ENCODE measurements at places on chromosomes 2 and 18.

GRCh38 chr2:206918263-206918662 is 21.1 kb upstream of the CPO start:
- no peak for DNase-seq

DNA sequence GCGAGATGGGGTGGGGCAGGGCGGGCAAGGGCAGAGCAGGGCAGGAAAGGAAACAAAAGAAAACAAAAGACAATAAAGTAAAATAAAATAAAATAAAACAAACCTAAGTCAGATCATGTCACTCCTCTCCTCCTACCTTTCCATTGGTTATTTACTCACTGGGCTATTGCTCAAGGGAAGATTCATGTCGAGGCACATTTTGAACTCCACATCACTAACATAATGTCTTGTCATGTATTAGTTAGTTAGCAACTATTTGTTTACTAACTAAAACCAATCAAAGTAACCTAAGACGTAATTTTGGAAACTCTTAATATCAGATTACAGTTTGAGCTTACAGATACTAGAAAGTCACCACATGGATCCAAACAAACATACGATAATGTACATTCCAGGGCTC is 2.2 kb downstream of the C1D start:
- DNase-seq: no peak

GRCh38 chr2:40130251-40130994 is 321.5 kb downstream of the SLC8A1 start:
- DNase-seq: no peak

GRCh38 chr2:174350018-174350417 is 15.3 kb downstream of the SP9 start:
- peak; percentile 5 for DNase-seq

GRCh38 chr2:47778698-47779425 is 4.1 kb upstream of the MSH6 start:
- DNase-seq: no peak

DNA sequence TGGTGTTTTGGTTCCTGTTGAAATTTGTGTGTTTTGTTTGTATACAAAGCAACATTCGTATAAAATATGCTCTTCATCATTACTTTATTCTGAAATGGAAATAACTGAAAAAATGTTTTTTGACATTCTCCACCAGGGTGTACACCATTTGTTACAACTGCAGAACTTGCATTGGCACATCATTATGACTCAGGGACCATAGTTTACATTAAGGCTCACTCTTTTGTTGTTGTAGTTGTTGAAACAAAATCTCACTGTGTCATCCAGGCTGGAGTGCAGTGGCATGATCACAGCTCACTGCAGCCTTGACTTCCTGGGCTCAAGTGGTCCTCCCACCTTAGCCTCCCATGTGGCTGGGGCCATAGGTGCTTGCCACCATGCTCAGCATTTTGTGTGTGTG is 676.6 kb downstream of the TDRD15 start:
- no peak for DNase-seq

- no peak for DNase-seq
Observed at GRCh38 chr18:62781262-62781661, 65.9 kb downstream of the PHLPP1 start.

GRCh38 chr18:34834897-34835296 is 124.8 kb downstream of the DTNA start:
- no peak for DNase-seq

DNA sequence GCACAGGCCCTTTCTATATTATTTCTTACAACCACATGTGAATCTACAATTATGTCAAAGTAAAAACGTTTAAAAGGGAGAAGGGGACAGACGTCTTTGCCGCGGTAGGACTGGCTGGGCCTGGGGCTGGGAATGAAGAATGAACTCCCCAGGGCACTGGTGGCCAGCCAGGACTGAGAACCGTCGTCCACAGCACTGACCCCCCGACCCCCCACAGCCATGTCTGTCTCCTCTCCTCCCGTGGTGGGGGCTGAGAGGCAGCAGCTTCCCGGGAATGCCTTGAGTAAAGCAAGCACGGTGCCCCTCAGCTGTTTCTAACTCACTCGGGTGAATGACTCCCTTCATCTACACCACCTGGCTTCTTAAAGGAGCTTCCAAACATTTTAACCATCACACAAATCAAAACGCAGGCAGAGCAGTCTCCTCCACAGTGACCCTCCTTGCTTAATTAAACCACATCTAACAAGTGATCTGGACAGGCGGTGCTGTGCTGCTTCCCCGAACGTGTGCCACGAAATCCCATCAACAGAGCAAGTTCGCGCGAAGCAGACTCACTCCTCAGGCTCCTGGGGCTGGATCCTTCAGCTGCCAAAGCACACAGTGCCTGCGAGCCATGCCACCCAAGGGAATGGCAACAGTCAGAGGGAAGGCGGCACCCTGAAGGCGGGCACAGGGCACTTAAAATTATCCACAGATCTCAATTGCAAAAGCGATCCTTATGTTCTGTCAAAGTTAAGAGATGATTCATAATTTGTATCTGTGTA is 217.7 kb downstream of the EIPR1 start:
- no peak for DNase-seq

- no peak for DNase-seq
Observed at GRCh38 chr2:240319855-240320203, 115.6 kb upstream of the GPC1 start.

DNA sequence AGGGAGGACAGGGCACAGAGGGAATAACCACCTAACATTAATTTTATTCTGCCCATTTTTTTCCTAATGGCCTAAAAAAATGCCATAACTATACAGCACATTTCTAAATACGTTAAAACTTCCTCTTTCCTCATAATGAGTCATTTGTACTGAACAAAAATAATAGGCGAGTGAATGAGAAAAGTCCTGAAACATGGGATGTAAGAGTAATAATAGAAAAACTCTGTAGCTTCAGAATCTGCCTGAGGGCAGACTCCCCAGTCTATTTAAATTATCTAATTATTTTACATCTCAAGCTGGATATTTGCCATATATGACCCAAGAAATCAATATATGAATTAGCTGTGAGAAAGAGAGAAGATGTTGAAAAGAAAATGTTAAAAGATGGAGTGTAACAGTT is 285.1 kb downstream of the TMX3 start:
- no peak for DNase-seq

- DNase-seq: no peak
Observed at GRCh38 chr2:239889641-239890121, 135.5 kb downstream of the NDUFA10 start.

GRCh38 chr2:28394331-28394877 is 1.7 kb downstream of the FOSL2 start:
- DNase-seq: peak; percentile 51

DNA sequence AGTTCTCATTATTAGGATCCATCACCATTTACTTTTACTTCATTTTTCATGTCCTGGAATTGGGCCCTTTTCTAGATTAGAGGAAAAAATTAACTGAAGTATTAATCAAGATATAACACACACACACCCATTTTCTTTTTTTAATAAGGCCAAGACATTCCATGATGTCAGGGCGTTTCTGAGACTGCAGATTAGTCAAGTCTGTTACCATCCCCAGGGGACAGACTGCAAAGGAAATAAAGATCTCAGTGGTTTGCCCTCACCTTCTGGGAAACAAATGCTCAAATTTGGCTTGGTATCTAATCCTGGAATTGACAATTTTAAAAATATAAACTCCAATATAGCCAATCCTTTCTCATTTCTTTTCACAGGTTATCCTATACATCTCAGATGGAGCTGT is 27.4 kb downstream of the RMP24 start:
- no peak for DNase-seq

DNA sequence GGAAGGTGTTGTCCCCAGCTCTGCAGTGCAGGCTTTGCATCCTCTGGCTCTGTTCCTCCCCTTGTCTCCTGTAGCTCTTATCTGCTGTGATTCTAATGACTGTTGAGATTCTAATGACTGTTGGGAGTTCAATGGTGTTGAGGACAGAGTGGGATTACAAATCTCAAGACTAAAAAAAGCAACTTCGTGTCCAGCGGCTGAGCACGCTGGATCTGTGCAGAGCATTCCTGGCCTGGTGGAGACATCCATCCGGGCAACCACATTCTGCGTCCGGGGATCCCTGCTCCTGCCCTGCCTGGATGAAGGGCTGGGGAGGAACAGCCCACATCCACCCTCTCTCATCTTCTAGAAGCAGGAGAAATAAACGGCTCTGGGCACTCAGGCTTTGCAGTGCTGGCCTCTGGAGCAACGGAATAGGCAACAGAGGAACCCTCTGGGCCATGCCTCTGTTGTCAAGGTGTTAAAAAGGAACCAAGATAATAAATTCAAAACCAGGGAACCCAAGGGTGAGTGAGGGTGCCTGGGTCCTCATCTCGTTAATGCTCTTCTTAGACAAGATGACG is 106.7 kb upstream of the ASB18 start:
- DNase-seq: no peak

GRCh38 chr18:44507729-44508325 is 172.9 kb upstream of the SETBP1 start:
- DNase-seq: peak; percentile 77

DNA sequence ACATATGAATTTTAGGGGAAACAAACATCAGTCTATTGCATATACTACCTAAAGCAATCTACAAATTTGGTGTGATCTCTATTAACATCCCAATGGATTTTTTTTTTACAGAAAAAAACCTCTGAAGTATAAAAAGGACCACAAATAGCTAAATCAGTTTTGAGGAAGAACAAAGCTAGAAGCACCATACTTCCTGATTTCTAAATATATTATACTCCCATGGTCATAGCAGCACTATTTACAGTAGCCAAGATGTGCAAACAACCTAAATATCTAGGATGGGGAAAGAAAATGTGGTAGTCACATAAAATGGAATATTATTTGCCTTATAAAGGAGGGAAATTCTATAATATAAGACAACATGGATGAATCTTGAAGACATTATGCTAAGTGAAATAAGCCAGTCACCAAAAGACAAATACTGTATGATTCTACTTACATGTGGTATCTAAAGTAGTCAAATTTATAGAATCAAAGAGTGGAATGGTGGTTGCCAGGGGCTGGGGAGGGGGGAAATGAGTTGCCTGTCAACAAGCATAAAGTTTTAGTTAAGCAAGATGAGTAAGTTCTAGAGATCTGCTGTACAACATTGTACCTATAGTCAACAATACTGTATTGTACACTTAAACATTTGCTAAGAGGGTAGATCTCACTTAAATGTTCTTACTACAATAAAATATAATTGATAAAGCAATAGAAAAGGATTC is 17.6 kb upstream of the CASP8 start:
- no peak for DNase-seq

DNA sequence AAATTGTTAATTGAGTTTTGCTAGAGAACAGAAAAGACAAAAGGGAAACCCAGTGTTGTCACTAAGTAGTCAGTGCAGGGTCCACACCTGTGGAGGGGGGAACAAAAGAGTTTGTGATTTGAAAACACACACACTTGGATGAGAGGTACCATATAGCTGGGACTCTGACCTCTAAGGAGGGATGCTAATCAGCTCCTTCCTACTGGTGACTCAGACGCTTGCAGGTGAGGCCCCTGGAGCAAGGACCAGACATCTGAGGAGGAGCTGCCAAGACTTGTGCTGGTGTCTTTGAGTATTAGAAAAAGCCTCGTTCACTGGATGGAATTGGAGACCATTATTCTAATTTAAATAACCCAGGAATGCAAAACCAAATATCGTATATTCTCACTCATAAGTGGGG is 146.4 kb upstream of the MAP2 start:
- DNase-seq: no peak

DNA sequence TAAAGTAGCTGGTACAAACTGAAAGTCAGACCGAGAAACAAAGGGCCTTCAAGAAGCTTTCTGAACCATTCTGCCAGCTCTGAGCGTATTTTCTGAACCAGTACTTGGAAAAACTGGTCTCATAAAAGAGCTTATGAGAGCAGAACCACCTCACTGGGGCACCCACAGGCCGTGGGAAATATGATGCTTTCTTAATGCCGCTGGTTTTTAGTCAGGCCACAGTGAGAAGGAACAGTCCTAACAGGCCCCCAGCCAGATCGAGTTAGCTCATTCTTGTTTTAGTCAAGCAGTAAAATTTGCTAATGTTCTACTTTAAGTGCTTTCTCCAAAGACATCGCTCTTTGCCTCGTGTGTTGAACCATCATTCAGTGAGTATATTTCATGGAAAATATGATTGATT is 12.7 kb upstream of the NOSTRIN start:
- DNase-seq: no peak

DNA sequence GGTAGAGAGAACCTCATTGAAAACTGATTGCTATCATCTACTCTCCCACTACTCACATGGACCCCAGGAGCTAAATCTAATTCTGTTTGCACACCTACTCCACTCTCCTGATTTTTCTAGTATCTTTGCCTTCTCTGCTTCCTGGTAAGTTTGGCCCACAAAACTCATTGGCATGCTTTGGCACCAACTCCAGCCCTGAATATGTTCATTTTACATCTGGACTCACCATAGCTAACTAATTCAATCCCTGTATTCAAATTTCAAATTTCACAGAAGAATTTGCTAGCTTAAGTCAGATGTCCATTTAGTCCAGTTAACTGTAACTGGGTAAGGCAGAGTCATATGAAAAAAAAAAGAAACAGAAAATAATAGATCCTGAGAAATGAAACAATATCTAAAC is 442.1 kb downstream of the SUCLG1 start:
- no peak for DNase-seq

- no peak for DNase-seq
Observed at GRCh38 chr18:24793742-24794141, 333.3 kb downstream of the HRH4 start.

GRCh38 chr18:43525169-43525568 is 247.9 kb upstream of the SYT4 start:
- no peak for DNase-seq

- DNase-seq: no peak
Observed at GRCh38 chr18:21444465-21445212, 155.9 kb downstream of the ESCO1 start.

DNA sequence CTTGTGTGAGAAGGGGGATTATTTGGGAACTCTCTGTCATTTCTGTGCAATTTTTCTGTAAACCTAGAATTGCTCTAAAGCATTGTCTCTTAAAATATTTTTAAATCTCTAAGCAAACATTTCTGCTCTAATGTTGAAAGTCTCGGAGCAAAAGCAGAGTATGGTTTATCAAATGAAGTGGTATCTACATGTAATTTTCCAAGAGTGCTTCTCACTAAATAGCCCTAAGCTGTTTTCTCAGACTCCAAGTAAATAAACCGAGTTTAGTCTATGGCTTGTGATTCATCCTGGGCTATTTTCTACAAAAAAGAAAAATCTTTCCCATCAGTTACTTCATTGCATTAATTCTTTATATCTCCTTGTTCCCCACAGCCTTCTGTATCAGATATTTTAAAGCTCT is 90.8 kb downstream of the METTL4 start:
- DNase-seq: no peak

GRCh38 chr2:16507655-16508489 is 157.8 kb downstream of the CYRIA start:
- no peak for DNase-seq

DNA sequence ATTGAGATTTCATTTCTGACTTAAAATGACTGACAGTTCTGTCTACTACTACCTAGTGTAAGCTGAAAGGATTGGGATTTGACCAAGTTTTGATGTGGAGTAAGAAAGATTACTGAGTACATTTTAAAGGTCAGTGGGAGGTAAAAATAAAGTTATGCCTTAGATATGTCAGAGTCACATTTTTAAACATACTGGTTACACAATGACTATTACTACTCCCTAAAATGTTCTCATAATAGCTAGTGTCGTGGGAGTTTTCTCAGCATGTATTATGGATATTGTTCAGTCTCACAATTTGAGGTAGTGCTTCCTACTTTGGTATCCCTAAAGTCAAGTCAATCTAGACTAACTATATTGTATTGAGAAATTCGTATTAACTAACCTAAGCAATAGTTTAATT is 1092.5 kb downstream of the LRP1B start:
- DNase-seq: no peak

Measured in CD4-positive, alpha-beta T cell treated with Interleukin-4 for 1 hour (primary cell).